Left renal pelvis (tissue), 4 donors: ENCODE measurements at places on chromosomes 1 and 21.
A peak's percentile ranks its signal among the peaks of the same experiment; 100 is the strongest.

DNA sequence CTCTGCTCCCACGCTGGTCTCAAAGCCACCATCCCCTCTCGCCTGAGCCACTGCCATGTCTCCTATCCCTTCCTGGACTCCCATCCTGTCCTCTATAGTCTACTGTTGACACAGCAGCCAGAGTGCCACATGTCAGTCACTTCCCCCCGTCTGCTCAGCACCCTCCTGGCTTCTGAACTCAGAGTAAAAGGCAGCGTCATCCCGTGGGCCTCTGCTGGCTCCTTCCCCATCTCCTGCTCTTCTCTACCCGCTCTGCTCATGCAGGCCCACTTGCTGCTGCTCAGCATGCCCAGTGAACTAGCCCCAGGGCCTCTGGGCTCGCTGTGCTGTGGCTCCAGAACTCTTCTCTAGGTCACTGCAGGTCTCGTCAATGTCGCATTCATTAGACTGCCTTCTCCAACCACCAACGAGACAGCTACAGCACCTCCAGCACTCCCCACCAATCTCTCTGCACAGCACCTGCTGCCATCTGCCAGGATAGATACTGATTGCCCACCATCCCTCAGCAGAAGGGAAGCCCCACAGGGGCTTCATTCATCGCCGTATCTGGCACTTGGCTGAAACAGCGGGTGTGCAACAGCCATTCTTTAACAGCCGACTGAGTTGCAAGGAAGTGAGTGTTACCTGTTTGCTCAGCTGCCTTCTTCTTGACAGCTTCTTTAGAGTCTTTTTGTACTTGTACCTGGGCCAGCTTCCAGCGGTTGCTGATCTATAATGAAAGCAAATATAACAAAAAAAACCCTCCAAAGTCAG is 11.8 kb upstream of the SRM start:
- no peak for DNase-seq

DNA sequence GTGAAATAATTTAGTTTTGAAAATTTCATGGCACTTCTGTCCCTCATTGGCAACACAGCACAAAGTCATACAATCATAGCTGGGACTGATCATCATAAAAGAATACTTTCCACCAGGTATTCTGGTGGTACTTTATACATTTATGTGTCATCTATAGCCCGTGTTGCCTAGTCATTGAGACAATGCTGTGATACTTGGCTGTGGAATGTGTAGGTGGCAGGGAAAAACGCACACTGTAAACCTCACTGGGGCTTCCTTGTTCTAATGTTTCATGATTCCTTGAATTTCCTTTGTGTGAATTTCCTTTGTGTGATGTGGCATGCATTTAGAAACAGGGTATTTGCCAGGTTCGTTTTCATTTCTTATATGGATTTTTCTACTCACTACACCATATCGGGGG is 118.3 kb downstream of the FMN2 start:
- no peak for DNase-seq

DNA sequence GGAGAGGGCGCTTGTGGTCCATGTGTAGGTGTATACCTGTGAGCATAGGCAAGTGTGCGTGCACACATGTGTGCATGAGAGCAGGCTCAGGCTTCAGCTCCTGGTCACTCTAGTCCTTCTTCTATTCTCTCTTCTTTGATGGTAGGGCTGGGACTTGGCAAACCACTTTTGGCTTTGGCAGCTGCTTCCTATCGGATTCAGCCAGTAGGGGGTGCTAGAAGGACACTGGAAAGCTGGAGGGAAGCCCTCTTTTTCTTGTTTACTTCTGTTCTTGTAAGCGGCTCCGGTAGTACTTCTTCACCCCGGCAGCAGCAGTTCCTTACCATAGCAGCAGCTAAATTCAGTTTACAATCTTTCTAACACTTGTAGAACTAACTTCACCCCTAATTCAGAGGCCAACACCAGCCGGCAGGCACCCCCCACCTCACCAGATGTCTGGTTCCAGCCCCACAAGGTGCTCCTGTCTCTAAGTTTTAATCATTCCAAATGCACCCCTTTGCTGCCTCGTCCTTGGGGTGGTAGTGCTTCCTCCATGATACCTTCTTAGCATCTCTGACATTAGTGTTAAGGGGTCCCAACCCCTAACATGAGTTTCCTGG is 25.1 kb downstream of the NENF start:
- no peak for DNase-seq

DNA sequence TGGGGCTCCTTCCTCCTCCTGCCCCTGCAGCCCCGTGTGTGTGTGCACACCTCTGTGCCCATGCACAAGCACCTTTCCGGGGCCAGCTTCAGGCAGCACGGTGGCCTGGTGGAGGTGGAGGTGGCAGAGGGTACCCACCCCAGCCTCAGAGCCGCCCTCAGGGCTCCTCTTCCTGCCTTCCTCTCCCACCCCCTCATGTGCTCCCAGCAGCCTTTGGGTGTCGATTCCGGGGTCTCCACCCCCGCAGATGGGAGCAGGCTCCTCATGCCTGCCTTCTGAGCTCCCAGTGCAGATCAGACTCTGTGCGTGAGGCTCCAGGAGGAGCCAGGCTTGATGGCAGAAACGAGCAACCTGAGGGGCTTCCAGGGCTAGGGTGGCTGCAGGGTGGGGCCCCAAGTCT is 29.2 kb upstream of the PLCH2 start:
- no peak for DNase-seq

DNA sequence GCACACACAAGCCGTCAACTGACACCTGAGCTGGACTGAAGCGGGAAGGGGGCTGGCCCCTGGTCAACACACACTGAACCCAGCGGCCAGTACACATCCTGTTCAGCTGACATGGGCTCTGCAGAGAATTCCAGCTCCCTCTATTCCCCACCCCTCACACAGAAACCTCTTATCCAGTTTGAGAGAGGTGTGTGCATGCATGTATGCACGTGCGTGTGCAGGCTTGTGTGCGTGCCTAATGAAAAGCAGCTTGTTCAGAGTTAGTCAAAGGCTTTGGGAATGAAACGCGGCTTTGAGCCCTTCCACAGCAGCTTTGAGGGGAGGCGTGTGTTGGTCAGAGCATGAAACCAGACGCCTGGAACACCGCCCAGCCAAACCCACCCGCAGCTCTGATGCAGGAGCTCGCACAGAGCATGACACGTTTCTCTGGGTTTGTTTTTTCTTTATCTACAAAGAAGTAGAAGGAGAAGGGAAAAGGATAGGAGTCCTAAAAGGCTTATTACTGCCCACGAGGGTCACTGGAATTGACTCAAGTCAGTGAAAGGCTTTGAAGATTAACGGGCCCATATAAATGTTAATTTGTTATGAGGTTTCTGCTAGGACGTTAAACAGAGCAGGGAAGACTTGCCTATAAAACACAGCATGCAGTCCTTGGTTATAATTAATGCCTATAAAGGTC is 184.2 kb downstream of the ETS2 start:
- DNase-seq: no peak

GRCh38 chr1:17979815-17980214 is 127.8 kb upstream of the IGSF21 start:
- DNase-seq: no peak

DNA sequence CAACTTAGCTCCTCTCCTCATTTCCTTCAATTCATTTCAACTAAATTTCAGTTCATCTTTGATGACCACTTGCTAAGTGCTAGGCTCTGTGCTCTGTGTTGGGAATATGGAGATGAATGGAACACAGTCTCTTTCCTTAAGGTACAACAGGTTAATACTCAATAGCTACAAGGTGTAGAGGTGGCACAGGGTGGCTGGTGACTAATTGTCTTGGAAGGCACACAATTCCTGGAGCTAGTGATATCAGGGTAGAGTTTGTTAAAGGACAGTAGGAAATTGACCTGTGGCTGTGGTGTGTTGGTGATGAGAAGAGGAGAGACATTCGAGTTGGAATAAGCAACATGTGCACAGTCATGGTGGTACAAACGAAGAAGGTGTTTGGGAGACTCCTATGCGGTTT is 124.9 kb downstream of the RUNX1 start:
- no peak for DNase-seq

DNA sequence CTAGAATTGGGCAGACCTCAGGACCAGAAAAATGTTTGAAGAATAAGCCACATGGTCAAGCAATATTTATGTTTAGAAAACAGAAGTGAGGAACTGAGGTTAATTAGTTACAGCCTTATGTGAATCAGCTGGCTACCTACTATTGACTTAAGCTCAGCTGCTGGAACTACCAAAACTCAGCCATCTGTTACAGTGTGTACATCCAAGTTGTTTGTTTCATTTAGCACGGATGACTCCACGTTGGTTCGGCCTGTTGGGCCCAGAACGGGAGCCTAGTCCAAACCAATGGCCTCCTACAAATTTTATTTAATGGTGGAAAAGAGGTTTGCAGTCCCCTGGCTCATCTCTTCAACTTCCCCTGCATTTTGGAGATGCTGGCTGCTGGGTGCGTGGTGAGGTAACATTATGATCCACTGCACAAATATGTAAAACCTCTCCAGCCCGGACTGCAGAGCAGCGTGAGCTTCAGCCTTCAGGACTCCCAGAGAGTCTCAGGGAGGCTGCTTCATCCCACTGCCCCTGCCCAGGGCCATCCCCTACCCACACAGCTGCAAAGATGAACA is 143.4 kb downstream of the ZZZ3 start:
- peak; percentile 30 for DNase-seq

- DNase-seq: no peak
Measured at GRCh38 chr1:103516693-103517092, 8.8 kb upstream of the RNPC3 start.

DNA sequence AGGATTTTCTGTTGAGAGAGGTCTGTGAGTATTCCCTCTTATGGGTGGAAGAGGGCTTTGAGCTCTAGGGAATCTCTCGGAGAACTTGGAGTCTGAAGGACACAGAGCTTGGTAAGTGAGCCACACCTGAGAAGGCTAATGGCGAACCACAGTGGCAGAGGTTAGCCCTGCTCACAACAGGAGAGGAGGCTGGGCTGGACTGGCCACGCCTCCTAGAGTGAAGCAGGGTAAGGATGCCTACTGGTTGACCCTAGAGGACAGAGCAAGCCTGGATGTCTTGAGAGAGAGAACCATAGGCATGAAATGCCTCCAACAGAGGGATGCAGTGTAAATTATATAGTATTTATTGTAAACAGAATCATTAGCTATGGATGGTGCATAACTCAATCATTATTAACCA is 232.6 kb downstream of the PCP4 start:
- DNase-seq: no peak

- no peak for DNase-seq
Measured at GRCh38 chr1:8112611-8113261, 86.6 kb upstream of the ERRFI1 start.

- no peak for DNase-seq
Measured at GRCh38 chr1:29237852-29238619, 1.7 kb downstream of the PTPRU start.

DNA sequence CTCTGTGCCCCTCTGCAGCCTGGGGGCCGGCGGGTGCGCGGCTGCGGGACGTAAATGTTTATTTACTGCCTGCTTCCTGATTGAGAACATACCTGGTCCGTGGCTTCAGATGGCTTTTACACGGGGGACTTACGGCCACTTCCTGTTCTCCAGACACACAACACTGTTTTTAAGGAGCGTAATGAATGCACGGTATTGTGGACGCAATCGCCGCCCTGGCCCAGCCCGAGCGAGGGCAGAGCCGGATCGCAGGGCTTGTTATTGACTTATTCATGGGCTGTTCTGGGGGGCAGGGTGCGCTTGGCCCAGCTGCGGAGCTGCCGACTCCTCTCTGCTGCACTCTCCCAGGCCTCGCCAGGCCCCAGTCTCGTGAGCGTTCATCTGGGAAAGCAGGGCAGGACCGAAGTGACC is 52.8 kb upstream of the ACTRT2 start:
- no peak for DNase-seq

- DNase-seq: no peak
Measured at GRCh38 chr1:234120327-234120944, 216.0 kb downstream of the SLC35F3 start.

- DNase-seq: no peak
Measured at GRCh38 chr1:147825586-147825985, 65.2 kb upstream of the GJA5 start.

DNA sequence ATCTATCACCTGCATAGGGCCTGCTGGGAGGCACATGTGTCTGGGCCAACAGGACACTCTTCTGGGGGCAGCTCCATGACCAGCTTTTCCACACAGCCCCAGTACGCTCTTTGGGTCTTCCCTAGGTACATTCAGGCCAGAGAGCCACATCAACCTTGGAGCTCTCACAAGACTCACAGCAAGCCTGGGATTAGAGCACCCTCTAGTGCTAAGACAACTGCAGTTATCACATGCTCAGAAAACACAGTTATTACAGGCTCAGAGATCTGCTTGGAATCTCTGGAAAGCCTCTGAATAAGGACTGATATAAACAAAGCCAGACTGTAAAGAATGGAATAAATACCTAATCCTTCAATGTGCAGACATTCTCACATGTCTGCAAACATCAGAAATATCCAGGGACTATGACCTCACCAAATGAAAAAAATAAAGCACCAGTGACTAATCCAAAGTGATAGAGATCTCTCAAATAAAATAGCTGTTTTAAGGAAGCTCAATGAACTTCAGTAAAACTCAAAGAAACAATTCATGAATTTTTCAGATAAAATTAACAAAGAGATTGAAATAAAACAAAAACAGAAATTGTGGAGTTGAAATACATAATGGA is 563.9 kb upstream of the NR5A2 start:
- no peak for DNase-seq

DNA sequence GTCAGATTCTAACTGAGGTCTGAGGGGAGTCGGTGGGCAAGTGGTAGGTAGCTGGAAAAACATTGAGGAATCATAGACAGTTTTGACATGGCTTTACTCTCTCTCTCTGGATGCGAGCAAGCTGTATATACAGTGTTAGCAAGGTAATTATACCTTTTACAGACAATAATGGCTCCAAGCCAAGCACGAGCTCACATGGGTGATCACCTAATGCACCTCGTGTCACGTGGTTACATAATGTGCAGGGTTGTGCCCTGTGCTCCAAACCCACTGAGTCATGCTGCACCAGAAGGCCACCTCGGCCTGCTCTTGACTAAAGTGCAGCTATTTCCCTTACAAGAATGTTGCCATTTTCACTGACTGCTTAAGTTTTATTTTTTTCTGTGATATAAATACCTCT is 7.6 kb upstream of the CLCA2 start:
- no peak for DNase-seq

- DNase-seq: no peak
Measured at GRCh38 chr21:38879912-38880576, 74.3 kb downstream of the ETS2 start.

- no peak for DNase-seq
Measured at GRCh38 chr1:2637442-2638145, 4.8 kb upstream of the MMEL1 start.

- no peak for DNase-seq
Measured at GRCh38 chr1:27103498-27103897, 51.4 kb downstream of the SLC9A1 start.

DNA sequence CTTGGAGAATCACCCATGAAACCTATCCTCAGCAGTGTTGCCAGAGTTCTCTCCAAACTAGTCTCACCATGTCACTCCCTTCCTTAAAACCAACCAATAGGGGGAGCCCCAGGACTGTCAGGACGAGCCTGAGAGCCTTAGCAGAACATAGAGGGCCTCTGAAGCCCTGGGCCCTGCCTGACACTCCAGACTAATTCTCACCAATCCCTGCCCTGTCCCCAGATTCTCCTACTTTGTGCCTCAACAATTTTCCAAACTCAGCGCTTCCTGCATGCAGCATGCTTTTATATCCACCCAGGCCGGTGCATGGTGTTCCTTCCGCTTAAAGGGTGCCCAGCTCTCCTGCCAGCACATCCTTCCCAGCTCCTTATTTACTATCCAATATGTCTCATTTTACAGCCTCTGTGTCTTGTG is 42.7 kb downstream of the HSD3B1 start:
- peak; percentile 52 for DNase-seq
